ENCODE measurements at places on chromosomes 1 and 21.

- DNase-seq = no peak
Measured at GRCh38 chr1:2516124-2516523, 10.3 kb downstream of the PANK4 start.

GRCh38 chr1:189673217-189673616 is 804.4 kb downstream of the BRINP3 start:
- DNase-seq = no peak

GRCh38 chr21:43274946-43275310 is 106.1 kb downstream of the CRYAA start:
- DNase-seq = no peak

GRCh38 chr1:26618561-26618960 is 77.3 kb upstream of the ARID1A start:
- no peak for DNase-seq

- no peak for DNase-seq
Measured at GRCh38 chr1:225750875-225751824, 26.5 kb upstream of the SRP9 start.

GRCh38 chr1:10623686-10624145 is 149.0 kb downstream of the PEX14 start:
- no peak for DNase-seq

GRCh38 chr1:999725-1000356 is at the start of gene HES4:
Gene HES4, minus strand, starts transcription at chr1:1000097. Its CDS starts 124 bp downstream, at chr1:999973.
- peak; percentile 70 for DNase-seq

GRCh38 chr1:113676524-113676923 is 82.8 kb downstream of the PHTF1 start:
- no peak for DNase-seq

DNA sequence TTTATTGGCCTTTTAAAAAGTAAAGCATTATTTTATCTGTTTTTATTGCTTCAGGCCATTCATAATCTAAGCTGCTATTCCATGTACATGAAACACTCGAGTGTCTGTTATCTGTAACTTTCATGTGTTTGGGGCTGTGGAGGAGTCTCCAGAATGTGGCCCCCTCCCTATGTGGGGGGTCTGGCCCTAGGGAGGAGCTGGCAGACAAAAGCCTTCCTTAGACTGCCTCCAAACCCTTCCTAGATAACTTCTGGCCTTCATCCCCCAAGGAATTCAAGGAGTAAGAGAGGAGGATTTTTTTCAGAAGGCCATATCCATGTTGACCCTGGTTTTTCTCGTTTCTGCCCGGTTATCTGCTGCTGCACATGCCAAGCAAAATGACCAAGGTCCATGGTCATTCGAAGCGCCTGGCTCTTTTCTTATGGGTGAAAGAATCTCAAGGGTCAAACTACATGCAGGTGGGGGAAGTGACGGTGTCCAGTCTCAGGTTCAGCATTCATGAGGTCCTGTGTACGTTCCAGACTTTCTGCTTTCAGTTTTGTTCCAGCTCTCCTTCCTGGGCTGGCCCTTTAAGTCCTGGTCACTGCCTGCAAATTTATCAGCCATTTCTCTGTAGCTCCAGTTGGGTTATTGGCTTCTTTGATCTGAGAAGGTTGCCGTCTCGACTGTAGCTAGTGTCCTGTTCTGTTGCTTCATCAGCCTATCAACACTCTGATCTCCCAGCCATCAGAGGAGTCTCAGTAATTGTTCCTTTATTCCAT is 8.3 kb downstream of the TENT5C start:
- no peak for DNase-seq
